ENCODE measurements at places on chromosomes 16 and 17. TPM values are rescaled to one million over a fixed set of nuclear protein-coding genes. Genes with fewer than 3 reads are reported as not detected.

Gene CTRB2
- total RNA-seq, result not detected

Gene QPRT
- total RNA-seq, result 6.7 TPM

Gene KIAA0753
- total RNA-seq, result 11.1 TPM

Gene PRRT2
- total RNA-seq, result 9.8 TPM

Gene ABCC12
- not detected for total RNA-seq

Gene GRB7
- not detected for total RNA-seq

Gene CLEC3A
- total RNA-seq, result not detected

Gene DHRS7B
- total RNA-seq, result 53.9 TPM

GRCh38 chr17:4474093-4474492, 24.6 kb upstream of the SPNS2 start:
- DNase-seq, result no peak

GRCh38 chr17:50432125-50432762, 6.2 kb downstream of the ACSF2 start:
- no peak for DNase-seq

GRCh38 chr16:27737513-27737912, 187.6 kb downstream of the KATNIP start:
- DNase-seq, result no peak

DNA sequence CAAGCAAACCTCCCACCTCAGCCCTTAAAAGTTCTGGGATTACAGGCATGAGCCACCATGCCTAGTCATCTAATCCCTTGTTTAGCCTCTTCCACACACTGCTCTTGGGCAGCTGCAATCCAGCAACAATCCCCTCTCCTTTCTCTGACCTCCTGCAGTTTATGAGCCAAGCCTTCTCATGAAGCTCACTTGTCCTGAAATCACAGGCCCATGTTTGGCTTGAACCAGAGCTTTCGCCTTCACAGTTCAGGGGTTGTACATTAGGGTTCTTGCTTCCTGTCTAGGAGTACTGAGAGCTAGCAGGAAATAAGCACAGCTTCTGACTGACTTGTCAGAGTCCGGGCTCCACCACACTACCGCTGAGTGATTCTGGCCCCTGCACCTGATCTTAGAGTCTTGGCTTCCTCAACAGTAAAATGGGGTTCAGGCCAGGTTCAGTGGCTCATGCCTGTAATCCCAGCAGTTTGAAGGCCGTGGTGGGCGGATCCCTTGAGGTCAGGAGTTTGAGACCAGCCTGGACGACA, 16.3 kb downstream of the ERAL1 start:
- DNase-seq, result no peak

DNA sequence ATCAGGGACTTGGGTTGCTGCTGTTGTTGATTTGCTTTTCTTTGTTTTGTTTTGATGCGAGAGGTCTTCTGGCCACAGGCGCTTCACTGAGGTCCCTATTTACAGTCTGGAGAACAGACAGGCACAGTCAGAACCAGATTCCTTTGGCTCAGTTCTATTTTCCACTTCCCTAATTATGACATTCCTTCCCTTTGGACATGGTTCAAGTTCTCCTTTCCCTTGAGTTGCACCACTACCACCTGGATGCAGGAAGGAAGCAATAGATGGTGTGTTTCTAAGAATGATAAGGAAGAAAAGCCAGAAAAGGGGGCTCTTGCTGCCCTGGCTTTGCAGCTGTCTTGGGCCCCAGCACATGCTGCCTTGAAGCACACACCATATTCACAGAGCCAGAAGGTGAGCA, 160.6 kb downstream of the MAF start:
- no peak for DNase-seq

DNA sequence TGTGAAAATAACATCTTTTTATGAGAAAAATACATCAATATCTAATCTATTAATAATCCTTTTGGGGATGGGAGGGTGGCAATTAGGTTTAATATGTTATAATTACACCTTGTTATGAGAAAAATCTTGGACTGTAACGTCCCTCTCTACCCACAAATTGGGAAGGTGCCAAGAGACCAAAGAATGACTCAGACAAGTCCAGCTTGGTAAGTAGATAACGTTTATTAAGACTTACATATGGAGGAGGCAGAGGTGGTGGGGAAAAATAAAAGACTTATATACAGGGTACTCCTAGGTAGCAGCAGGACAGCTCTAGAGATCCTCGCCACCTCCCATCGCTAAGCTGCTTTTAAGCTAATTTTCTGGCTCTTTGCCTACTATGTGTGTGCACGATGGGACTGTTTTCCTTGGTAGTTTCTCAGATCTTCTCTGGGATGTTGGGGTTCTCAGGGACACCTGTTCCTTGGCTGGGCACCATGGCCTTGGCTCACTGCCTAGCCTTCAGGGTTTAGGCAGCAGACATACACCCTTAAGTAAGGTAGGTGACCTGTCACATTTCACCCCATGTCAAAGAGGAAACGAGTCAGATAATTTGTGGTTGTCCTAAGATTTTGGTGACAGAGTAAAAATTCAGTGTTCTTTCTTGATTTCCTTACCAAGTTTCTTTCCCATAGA, 31.5 kb downstream of the RBL2 start:
- DNase-seq, result no peak

DNA sequence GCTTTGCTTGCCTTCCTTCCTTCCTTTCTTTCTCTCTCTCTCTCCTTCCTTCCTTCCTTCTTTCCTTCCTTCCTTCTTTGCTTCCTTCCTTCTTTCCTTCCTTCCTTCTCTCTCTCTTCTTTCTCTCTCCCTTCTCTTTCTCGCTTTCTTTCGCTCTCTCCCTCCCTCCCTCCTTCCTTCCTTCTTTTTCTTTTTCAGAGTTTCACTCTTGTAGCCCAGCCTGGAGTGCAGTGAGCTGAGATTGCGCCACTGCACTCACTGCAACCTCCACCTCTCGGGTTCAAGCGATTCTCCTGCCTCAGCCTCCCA, 17.9 kb downstream of the FOXJ1 start:
- no peak for DNase-seq

DNA sequence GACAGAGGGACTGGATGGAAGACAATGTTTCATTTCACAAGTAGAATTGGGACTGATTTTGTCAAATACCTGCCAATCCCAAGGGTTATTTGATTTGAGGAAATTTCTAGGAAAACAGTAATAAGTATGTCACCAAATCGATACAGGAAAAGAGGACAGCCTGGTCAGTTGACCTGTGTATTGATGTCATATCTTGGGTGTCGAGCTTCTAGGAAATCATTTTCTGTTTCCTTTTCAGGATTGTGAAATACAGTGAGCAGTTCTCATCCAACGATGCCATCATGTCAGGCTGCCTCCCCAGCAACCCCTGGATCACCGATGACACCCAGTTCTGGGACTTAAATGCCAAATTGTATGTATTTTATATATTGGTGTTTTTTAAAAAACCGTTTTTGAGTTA, 56.1 kb downstream of the RGS9 start:
- DNase-seq, result no peak

DNA sequence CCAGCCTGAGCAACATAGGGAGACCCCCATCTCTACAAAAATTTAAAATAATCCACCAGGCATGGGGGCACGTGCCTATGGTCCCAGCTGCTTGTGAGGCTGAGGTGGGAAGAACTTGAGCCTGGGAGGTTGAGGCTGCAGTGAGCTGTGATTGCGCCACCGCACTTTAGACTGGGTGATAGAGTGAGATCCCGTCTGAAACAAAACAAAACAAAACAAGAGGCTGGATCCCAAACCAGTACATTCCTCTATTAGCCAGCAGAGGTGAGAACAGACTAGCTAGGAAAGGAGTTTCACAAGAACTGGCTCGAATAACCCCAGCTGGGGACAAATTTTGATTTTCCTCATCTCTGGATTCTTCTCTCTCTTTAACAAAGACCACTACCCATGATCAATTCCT, 366.7 kb upstream of the ZFHX3 start:
- no peak for DNase-seq

DNA sequence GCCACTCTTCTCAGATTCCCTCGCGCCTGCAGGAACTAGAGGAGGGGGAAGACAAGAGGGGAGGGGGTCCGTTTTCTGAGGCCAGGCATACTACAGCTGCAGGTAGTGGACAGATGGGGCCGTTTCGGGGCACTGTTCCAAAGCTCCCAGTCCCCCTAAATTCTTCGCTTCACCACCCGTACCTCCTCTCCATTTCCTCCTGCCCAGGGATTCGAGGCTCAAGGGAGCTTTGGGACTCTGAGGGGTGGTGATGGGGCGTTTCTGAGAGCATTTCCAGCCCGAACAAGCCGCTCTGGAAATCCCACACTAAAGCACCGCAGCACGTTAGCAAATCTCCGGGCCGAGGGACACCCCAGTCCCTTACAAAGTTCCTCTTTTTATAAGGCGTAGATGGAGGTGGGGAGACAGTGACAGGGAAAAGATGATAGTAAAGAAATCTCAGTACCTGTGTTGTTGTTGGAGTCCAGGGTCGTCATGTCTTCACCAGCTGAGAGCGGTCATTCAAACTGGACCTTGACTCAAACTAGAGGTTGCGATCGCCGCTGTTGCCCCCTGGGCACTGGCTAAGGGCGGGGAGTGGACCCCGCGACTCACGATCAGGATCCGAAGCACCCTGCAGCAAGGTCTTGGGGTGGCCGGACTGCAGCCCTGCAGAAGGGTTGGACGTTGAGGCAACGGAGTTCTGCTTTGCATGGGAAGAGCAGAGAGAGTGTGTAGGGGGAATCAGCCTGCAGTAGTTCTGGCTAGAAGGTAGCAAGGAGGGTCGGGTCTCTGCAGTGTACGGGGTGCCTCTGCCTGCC, 570 bp downstream of the NR1D1 start:
- DNase-seq, result no peak

DNA sequence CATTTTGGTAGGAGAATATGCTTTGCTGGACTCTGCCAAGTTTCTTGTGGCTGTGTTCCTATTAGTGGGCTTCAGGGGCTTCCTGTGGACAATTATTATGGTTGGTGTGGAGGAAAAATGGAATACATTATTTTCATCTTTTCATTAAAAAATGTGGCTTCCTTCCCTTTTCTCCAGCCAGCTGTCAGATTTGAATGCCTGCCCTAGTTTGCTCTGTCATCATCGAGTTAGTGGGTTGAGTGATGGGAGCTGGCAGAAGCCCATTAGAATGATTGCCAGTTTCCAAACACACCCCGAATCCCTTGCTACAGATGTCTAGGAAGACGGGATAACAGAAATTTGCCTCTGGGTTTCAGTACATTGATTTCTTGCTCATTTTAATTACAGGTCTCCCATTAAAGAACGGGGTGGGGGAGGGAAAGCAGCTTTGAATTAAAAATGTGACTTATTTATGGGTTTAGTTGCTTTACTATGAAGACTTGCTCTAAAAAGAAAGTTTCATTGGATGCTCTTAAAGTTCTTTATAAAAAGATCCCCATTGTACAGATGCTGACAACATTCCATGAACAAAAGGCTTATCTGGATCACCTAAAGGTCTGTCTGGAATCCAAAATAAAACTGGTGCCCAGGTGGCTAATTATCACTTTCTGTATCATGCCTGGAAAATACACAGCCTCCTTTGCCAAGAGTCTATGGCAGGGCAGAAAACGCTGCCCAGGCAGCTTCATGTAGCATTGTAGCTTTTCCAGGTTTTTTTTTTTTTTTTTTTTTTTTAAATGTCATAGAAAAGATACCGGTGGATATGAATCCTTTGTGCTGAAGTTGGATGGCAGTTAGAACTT, 103.6 kb downstream of the PRKCA start:
- DNase-seq, result no peak

GRCh38 chr17:32870969-32871368, 6.0 kb downstream of the MYO1D start:
- no peak for DNase-seq

DNA sequence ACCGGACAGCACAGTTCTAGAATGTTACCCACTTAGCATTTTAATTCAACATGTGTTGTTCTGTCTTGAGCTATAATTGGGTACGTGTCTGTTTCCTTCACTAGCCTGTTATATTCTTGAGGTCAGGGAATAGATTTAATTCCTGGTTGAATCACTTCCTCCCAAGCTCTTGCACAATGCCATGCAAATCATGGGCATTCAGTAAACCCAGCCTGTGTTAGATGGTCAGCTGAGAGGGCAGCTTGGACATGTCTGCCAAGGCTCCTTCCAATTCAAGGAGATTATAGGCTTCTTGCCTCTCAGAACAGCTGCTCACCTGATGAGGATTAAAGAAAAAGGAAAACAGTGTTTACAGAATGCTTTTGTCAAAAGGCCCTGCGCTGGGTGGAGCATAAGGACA, 12.6 kb downstream of the C1QTNF1 start:
- no peak for DNase-seq

- no peak for DNase-seq
Observed at GRCh38 chr16:12535535-12536411, 267.9 kb downstream of the CPPED1 start.

GRCh38 chr16:55125818-55126385, 195.2 kb downstream of the IRX5 start:
- DNase-seq, result no peak

GRCh38 chr17:61399131-61400065, at the start of gene TBX2:
TSS of gene TBX2 (plus strand) at chr17:61399843. CDS start at chr17:61400177, 334 bp downstream.
- DNase-seq, result no peak

GRCh38 chr16:4663465-4663776, 29.9 kb upstream of the NUDT16L1 start:
- no peak for DNase-seq

- DNase-seq, result no peak
Observed at GRCh38 chr16:49958448-49958847, 66.6 kb upstream of the CNEP1R1 start.

DNA sequence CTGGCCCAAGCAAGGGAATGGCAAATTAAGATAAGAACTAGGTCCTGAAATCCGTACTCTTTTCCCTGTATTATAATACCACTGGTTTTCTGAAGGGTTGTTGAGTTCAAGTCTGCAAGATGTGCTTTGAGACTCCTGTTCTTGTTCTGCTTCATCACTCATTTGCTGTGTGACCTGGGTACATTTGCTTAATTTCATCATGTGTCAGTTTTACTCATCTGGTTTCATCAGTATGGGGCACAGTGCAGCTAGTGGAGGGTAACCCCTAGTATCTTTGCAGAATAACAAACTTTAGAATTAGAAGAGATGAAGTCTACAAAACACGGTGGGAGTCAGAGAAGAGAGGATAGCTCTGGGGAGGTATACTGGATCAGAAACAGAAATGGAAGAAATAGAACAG, 21.9 kb upstream of the EFCAB13 start:
- DNase-seq, result no peak

DNA sequence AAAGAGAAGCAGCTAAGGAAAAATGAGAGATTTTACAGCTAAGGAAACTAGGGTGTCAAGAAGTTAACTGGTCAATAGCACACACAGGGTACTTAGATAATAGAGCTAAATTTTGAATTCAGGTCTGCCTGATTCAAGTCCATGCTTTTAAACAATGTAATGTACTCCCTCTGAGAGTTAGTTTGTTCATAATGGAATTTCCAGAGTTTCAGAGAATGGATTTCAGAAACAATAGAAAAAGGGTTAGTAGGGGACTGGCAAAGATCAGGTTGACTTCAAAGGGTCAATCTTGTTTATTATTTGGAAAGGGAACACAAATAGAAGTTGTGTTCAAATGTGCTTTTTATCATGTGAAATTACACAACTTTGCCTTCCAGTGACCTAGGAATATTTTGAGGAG, 17.9 kb downstream of the NSRP1 start:
- no peak for DNase-seq

DNA sequence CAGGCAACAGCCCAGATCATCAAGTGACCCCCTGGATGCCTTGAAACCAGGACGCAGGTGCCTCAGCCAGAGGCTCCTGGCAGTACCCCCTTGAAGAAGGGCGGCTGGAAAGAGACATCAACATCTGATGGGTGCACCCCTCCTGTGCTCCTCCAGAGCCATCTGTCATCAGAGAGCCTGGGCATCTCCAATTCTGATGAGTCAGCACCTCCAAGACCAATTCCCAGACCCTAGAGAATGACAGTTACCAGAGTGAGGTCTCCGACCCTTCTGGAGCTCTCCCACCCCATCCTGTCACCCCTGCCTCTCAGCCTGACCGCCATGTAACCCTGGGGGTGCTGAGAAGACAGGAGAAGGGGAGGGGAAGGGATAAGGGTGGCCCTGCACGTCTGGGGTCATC, 433.7 kb downstream of the SOX9 start:
- DNase-seq, result no peak

- DNase-seq, result no peak
Observed at GRCh38 chr16:49726155-49726554, 129.8 kb downstream of the ZNF423 start.
